GM23248 (cell line): ENCODE measurements at places on chromosomes 4 and X.
A peak's percentile ranks its signal among the peaks of the same experiment; 100 is the strongest.

DNA sequence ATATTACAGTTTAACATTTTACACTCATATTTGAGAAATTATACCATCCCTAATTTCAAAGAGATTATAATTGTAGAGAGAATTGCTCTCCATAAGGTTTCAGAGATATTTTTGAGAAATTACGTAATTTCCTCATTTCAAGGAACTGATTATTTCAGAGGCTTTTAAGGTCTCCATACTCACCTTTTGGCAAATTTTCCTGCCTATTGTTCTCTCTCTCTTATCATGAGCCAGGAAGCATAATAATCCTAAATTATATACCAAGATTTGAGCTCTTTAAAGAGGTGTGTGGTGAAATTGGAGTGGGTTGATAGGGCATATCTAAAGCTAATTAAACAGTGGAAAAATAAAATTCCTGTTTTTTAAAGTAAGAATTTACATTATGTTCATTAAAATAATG is 248.9 kb upstream of the FTHL17 start:
- no peak for DNase-seq

GRCh38 chr4:33772582-33772981 is 2471.7 kb downstream of the ARAP2 start:
- DNase-seq, result no peak

DNA sequence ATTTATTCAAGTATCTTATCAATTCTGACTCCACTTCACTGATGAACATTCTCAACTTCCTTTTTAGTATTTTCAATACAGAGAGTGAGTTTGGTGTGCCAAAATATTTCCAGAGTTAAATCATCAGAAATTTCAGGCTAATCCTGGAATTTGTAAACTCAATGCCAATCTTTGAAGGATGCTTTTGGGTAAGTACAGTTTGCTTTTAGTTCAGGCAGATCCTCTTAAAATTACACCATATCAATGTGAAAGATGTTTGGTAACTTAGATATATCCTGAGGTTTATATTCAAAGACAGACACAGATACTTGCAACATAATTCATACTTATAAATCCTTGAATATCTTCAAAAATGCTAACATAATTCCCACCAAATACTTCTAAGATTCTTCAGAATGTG is 76.0 kb upstream of the FAM47B start:
- peak; percentile 19 for DNase-seq

- DNase-seq, result no peak
These were observed 35.9 kb upstream of the TAPT1 start for GRCh38 chr4:16262188-16262587.

DNA sequence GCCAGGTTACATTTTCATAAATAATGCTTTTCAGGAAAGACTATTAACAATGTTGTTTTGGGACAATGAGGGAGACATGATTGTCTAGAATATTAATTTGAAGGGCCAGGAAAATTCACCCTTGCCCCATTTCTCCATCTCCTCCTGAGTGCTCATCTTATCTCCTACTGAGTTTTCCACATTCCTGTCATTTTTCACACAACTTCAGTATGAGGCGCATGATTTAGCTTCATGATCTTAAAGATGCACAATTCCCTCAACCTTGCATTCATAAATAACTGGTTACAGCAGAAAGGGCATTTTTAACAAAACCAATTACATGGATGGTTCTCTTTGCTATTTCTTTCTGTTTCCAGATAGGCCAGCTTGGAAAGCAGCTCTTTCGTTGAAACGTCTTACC is 1699.2 kb upstream of the IGFBP7 start:
- DNase-seq, result no peak

GRCh38 chr4:138643827-138644226 is 371.8 kb upstream of the NOCT start:
- peak; percentile 67 for DNase-seq

DNA sequence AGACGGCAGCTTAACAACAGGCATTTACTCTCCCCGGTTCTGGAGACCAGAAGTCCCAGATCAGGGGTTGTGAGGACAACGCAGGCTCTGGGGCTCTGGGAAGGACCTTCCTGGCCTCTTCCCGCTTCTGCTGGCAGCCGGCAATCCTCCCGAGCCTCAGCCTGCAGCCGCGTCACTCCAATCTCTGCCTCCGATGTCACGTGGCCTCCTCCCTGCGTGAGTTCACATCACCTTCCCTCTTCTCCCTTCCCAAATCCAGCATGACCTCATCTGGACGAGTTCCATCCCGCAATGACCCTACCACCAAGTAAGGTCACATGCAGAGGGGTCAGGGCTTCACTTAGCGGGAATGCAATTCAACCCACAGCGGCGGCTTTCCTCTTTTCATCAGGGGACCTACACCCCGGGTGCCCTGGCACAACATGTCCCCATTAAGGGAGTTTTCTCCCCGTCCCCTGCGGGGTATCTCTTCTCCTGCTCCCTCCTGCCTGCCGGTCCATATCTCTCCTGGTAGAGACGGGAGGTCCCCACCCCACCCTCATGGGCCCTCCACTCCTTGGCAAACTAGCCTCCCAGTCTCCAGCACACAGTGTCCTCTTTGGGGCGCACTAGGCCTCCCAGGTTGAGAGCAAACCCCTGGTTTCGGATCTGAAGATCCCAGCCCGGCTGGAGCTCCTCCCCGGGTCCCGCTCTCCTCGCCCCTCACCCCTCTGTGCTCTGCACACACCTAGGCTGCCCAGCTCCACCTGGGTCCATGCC is 25.5 kb downstream of the ABLIM2 start:
- DNase-seq, result no peak

- no peak for DNase-seq
These were observed 42.7 kb downstream of the UBA6 start for GRCh38 chr4:67658302-67658701.

DNA sequence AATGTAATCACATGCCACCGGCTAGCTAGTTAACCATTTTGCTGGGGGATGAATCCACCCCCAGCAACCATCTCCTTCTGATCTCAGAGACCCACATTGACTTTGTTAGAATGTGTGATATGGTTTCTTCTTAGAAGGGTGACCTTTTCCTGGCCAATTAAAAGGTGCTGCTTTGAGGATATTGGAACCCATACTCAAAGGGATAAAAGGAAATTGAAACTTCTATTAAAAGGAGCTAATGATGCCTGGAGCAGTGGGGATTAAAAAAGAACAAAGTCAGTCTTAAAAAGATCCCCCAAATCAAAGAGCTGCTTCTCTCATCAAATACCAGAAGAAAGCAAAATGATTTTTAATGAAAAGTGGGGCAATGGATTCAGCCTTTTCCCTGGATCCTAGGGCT is 214.1 kb downstream of the SHROOM3 start:
- DNase-seq, result no peak

- DNase-seq, result no peak
These were observed 15.2 kb downstream of the SEPTIN11 start for GRCh38 chr4:76964769-76965168.

DNA sequence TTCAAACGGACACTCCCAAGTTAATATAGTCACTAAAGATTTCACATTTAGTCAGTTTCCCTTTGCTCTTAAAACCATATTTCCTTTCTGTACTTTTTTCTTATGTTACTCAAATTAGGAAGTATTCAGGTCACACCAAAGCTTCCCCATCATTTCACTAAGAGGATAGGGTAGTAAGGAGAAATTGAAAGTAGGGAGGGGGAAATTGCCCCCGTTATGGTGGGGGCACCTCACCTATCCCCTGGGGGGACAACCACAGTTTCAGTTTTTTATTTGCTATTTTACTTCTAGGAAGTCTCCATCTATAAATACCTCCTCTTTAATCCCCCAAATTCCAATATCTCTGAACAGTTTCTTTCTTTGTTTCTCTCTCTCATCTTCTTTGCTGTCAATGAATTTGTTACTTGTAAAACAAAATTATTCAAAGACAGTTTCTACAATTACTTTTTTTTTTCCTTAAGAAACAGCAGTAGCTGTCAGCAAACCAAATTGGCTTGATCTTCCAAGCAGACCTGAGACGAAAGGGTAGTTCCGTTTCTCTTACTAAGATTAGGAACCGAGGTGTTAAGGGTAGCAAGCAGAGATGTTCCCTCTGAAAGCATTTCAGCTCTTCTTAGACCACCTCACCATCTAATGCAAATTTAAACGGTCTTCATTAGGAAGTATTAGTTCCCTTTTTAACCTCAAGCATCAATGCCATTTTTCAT is 160.2 kb upstream of the KLF3 start:
- no peak for DNase-seq

GRCh38 chr4:111991797-111992196 is 153.5 kb upstream of the FAM241A start:
- DNase-seq, result peak; percentile 84

DNA sequence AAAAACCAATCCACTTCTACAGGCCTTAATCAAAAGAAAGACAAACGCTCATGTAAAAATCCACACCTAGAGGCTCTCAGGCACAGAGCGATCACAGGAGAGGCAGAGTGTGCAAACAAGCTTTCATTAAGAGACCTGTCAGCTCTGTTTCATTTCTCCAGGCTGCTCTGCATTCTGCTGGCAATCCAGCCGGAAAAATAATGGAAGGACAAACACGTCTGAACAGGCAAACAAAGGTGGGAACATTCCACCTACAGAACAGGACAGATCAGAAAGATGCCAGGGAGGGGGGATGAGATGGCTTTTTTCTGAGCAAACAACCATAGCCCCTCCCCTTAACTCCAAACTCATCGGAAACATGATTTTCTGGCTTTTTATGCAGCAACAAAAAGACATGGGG is 9.7 kb downstream of the SOD3 start:
- no peak for DNase-seq

DNA sequence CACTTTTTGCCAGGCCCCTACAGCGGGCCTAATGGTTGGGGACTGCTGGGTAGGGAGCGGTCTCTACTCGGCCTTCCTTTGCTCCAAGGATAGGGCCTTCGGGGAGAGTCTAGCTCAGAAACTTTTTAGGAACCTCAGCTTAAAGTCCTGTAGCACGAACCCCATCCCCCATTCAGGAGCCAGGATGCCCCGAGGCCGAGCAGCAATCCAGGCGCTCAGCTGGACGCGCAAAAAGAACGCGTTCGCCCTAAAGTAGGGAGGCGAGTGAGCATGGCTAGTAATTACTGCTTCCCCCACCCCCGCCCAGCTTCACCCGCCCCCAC is 9.7 kb downstream of the POU4F2 start:
- no peak for DNase-seq

- DNase-seq, result no peak
These were observed 75.6 kb upstream of the ETNPPL start for GRCh38 chr4:108838451-108838850.

DNA sequence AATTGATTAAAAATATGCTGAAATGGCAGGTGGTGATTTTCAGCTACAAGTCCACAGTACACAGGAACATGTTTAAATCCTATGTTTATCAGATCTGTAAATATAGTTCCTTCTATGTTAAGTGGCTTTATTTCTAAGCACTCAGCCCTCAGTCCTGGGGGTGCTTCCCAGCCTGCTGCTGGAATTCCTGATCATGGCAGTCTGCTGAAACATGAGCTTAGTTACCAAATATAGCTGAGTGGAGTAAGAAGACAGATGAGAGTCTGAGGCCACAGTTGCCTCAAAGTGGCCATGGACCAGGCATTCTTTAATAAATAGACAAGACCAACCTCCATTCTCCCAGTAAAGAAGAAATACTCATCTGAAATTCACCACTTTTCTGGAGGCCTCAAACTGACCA is 17.1 kb upstream of the DDX60 start:
- DNase-seq, result no peak

DNA sequence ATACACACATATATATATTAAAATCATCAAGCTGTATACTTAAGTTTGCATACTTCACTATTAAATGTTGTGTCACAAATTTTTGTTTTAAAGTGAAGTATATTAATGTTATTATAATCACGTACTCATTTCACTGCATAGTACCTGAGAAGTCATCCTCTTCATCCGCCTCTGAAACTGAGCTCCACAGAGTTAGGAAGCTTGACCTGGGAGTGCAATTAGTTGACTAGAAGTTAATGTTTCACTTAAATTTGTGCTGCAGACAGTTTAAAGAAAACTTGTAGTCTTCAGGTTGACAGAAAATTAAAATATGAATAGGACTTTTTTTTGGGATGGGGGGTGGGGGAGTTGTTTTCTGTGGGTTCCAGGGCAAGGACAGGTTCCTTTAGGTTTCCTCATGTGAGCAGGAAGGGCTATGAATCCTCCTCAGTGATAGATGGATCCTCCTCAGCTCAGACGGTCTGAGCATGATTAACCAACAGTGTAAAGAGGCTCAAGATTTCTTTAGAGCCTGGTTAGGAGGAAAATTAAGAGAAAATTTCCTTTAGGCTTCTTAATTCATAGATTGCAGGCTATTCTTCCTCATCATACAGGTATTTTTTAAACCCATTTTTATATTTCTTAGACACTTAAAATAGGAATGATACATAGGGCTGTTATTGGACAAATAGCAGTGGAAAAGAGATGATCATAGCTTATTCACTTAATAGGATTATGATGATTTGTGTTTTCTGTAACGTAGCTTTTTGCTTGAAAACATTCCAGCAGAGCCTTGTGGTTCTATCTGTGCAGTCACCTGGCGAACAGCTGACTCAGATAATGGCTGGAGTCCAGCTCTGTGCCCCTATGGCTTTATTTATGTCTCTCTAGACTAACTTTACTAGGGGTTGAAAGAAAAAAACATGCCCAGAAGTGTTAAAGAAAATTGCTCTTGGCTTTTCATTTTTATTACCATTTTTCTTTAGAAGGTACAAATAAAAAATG is 102.7 kb downstream of the SLC4A4 start:
- DNase-seq, result no peak

- DNase-seq, result no peak
These were observed 174.4 kb downstream of the GRIA3 start for GRCh38 chrX:123358457-123358856.

- DNase-seq, result peak; percentile 78
These were observed 155.5 kb downstream of the RAB28 start for GRCh38 chr4:13328591-13328990.

DNA sequence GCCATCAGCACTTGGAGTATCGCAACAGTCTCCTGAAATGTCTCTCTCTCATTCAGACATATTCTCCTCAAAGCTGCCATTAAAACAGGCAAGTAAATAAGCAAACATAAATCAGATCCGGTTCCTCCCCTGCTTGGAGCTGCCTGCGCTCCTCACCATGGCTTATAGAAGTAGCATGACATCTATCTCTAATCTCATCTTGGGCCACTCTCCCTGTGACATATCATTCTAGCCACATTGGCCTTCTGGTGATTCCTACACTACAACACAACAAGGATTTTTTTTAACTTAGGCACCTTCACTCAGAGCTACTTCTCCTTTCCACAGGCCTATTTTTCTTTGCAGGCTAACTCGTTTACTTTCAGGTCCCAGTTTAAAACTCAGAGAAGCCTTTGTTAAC is 387.9 kb downstream of the ARHGAP24 start:
- no peak for DNase-seq

- no peak for DNase-seq
These were observed 172.9 kb downstream of the KCNIP4 start for GRCh38 chr4:21775703-21776102.

GRCh38 chr4:74319470-74319869 is 11.2 kb downstream of the EPGN start:
- DNase-seq, result no peak

- DNase-seq, result no peak
These were observed 64.0 kb downstream of the NBDY start for GRCh38 chrX:56793112-56793430.
